ENCODE measurements at places on chromosomes 3 and 15.

DNA sequence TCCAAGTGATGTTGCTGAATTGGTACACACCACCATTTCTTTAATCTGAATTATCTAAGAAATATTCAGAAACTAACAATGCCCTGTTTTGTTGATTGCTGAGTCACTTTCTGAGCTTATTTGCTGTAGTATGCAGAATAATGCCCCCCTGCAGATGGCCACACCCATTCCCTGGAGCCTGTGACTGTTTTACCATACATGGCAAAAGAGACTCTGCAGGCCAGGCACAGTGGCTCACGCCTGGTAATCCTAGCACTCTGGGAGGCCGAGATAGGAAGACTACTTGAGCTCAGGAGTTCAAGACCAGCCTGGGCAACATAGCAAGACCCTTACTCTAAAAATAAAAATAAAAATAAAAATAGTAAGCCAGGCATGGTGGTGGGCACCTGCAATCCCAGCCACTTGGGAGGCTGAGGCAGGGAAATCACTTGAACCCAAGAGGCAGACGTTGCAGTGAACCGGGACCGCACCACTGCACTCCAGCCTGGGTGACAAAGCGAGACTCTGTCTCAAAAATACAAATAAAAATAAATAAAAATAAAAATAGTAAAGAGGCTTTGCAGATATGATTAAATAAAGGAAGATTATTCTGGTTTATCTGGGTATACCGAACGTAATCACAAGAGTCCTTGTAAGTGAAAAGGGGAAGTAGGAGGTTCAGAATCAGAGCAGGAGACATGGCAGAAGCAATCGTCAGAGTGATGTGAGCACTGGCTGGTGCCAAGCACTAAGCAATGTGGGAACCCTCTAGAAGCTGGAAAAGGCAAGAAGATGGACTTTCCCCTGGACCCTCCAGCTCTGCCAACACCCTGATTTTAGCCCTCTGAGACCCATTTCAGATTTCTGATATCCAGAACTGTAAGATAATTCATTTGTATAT is 19.0 kb downstream of the PCYT1A start:
- DNase-seq, result no peak

GRCh38 chr3:27079427-27080257 is 289.5 kb downstream of the NEK10 start:
- no peak for DNase-seq

DNA sequence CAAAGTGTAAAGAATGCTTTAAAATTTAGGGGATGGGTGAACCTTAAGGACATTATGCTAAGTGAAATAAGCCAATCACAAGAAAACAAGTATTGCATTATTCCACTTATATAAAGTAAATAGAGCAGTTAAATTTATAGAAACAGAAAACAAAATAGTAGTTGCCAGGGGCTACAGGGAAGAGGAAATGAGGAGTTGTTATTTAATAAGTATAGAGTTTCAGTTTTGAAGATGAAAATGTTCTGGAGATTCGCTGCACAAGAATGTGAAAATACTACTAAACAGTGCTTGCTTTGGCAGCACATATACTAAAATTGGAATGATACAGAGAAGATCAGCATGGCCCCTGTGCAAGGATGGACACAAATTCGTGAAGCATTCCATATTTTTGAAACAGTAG is 32.0 kb downstream of the DNAH12 start:
- no peak for DNase-seq

GRCh38 chr3:85244091-85244490 is 285.3 kb downstream of the CADM2 start:
- DNase-seq, result peak; percentile 17

DNA sequence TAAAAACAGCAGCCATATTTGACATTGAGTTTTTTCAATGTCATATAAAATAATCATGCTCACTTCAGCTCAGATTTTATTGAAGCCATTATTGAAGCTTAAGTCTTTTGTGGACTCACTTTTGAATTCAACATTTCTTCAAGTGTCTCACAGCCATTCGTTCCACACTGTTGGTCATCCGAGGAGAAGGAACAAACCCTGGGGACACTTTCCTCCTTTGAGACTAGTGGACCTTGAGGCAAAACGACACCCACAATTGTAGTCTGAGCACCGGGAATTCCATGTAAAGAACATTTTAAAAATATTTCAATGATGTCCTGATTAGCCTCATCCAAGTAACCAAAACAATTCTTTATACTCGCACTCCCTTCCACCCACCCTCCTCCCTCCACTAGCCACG is 174.7 kb downstream of the CD47 start:
- no peak for DNase-seq

GRCh38 chr3:167203062-167203461 is 177.0 kb downstream of the ZBBX start:
- DNase-seq, result no peak

- DNase-seq, result peak; percentile 20
Observed at GRCh38 chr3:196311-197148, at the start of gene CHL1. CHL1 (plus strand) TSS chr3:196763; CDS start chr3:319777, 123,014 bp downstream.

DNA sequence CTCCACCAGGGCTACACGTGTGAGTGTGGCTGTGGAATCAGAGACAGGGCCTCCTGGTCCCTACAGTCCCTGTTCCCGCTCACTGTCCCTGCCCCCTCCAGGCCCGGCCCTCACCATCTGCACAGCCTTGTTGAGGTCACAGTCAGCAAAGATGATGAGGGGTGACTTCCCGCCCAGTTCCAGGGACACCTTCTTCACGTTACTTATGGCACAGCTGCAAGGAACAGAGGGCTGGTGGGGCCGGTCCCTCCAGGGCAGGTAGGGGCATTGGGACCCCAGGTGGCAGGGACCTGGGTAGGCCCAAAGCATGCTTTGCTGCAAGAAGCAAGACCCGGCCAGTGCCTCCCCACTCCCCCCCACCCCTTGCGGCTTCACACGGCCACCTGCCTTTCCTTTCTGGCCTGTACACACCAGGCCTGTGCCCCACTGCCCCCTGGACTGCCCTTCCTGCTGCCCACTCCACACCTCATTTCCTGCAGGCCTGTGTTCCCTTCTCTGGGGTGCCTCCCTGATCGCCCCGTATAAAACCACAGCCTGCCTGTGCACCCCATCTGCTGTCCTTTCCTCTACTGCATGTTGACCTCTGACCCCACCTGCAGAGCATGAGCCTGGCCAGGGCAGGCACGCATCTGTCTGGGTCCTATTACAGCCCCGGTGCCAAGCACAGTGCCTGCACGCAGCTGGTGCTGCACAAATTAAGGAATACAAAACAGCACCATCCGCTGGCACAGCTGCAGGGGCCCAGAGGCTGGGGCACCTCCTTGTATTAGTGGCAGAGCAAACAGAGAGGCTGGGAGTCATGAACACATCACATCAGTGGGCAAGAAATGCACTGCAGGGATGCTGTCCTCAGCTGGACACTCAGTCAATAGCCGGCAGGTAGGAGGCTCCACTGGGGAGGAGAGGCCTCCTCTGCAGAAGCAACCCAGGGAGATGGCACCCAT is 30.8 kb upstream of the SLC41A3 start:
- no peak for DNase-seq

DNA sequence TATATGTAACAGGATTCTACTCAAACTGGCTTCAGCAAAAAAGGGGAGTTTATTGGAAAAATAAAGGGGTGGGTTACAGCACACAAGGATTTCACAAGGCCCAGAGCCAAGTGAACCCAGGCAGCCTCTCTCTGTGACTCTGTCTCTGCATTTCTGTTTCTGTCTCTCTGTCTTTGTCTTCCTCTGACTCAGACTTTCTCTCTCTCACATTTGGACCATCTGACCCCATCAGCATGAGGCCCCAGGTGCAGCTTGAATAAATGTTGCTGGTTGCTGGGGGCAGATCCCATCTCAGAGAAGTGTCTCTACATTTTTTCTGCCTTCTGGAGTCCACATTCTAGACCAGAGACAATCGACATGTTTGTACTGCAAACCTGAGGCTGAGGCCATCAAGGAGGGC is 45.0 kb downstream of the RPLP1 start:
- no peak for DNase-seq

GRCh38 chr15:73325191-73325861 is 43.4 kb downstream of the HCN4 start:
- no peak for DNase-seq

DNA sequence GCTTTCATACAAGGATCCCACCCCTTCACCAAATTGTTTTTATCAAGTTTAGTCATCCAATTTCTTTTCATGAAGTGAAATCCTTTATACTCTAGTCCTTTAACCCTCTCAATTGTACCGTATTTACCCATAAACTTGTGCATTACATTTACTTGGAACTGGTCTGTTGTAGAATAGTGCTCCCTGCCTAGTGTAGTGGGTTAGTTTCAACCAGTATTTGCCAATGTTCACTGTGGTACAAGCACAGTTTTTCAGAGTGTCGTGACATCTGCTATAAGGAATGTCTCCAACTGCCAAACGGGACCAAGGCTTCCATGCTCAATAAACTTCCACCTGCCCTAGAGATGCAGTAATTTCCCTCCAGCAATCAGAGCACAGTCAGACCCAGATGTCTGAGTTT is 211.9 kb downstream of the KCNAB1 start:
- no peak for DNase-seq

DNA sequence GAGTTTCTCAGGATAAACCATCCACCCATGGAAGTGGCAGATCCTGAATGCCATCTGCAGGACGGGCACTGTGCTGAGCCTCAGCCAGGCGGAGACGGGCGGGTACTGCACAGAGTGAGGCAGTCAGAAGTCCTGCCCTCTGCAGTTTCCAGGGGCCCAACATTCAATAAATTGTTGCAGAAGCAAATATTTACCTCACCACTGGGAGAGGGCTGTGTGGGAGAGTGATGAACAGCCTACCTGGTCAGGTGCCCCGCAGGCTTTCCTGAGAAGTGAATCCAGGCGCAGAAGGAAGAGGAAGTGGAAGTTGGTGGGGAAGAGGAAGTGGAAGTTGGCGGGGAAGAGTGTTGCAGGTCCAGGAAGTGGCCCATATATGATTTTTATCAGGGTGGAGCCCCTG is 100.8 kb downstream of the SLCO3A1 start:
- DNase-seq, result no peak

DNA sequence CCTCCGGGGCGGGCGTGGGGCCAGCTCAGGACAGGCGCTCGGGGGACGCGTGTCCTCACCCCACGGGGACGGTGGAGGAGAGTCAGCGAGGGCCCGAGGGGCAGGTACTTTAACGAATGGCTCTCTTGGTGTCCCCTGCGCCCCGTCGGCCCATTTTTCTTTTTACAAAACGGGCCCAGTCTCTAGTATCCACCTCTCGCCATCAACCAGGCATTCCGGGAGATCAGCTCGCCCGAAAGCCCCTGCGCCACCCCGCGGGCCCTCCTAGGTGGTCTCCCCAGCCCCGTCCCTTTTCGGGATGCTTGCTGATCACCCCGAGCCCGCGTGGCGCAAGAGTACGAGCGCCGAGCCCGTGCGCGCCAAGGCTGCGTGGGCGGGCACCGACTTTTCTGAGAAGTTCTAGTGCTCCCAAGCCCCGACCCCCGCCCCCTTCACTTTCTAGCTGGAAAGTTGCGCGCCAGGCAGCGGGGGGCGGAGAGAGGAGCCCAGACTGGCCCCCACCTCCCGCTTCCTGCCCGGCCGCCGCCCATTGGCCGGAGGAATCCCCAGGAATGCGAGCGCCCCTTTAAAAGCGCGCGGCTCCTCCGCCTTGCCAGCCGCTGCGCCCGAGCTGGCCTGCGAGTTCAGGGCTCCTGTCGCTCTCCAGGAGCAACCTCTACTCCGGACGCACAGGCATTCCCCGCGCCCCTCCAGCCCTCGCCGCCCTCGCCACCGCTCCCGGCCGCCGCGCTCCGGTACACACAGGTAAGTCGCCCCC is at the start of gene THBS1:
Gene THBS1 (plus strand): TSS at position 595 of the 757 bp plus-strand sequence. CDS start 779 bp downstream, outside the sequence.
- DNase-seq, result no peak

DNA sequence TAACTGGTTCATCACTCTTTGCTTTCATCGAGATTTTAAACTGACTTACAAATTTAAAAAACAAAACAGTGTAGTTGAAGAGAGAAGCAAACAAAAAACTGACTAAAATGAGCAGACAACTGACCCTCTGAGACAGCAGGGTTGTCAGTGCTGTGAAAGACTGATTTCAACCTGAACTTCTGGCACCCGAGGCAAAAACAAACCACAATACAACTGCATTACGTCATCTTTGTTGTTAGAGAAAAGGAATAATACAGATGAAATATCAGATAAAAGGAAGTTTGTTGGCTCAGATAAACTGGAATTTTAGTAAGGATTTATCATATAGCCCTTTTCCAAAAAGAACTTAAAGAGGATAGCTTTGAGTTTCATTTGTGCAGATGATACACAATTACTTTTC is 51.1 kb downstream of the PARP15 start:
- no peak for DNase-seq

GRCh38 chr3:94372026-94372425 is 309.2 kb downstream of the NSUN3 start:
- DNase-seq, result no peak

- DNase-seq, result no peak
Observed at GRCh38 chr3:90055666-90056065, 948.2 kb downstream of the EPHA3 start.

DNA sequence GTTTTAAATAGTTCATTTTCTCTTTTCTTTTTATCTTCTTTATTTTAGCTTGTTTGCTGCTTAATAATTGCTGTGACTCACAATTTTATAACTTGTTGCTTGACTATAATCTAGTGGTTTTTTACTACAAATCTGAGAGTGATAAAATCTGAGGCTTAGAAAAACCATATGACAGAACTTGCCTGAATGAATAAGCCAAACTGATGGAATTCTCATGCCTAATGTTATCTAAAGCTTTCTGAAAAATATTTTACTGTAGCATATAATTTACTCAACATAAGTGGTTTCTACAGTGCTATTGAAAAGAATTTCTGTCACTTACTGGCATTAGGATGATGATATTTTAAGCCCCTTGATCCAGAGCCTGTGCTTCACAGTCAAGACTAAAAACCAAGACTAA is 175.1 kb downstream of the VGLL3 start:
- no peak for DNase-seq

GRCh38 chr3:127699416-127700300 is 26.9 kb downstream of the ABTB1 start:
- DNase-seq, result no peak

- DNase-seq, result no peak
Observed at GRCh38 chr3:43874731-43875130, 184.0 kb downstream of the ABHD5 start.

DNA sequence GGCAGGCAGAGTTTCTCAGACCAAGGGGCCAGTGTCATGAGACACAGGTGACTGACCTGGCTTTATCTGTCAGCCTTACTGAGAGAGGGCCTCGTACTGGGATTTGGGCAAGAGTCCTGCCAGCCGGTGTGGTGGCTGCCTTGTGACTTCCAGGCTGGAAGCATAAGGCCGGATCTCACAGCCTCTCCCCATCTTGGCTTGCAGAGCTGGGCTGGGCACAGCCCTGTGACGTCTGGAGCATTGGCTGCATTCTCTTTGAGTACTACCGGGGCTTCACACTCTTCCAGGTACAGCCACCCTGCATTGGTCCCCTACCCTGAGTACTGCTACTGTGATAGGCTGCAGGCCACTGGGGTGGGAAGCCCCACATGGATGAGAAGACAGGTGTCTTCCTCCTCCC is 12.1 kb downstream of the CLK3 start:
- DNase-seq, result no peak

- no peak for DNase-seq
Observed at GRCh38 chr15:70469182-70469581, 294.2 kb downstream of the UACA start.

- DNase-seq, result peak; percentile 85
Observed at GRCh38 chr3:123610331-123610730, 25.5 kb upstream of the HACD2 start.

GRCh38 chr3:96070678-96071077 is 743.7 kb upstream of the EPHA6 start:
- DNase-seq, result no peak

- no peak for DNase-seq
Observed at GRCh38 chr3:78988324-78988723, 779.5 kb downstream of the ROBO1 start.

- DNase-seq, result no peak
Observed at GRCh38 chr15:47066392-47066791, 650.9 kb upstream of the SEMA6D start.
